ENCODE measurements at places on chromosomes 3 and 15.
A peak's percentile ranks its signal among the peaks of the same experiment; 100 is the strongest.

GRCh38 chr3:126872701-126873342 is 110.1 kb upstream of the PLXNA1 start:
- DNase-seq = no peak

DNA sequence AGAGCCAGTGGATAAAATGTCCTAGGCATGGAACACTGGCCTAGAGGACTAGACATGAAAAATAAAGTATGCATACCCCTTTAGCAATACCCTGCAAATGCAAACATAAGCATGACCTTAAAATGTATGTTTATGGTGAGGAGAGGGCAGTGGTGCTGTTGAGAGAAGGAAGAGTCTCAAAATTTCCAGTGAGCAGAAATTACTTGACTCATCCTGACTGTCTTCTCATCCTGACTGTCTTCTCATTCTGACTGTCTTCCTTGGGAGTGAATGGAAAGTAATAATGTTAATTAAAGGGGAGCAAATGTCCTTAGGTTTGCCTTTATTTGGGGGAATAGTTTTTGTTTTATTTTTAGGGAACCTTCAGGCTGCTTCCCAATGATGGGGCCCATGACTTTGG is 121.5 kb upstream of the GALNT15 start:
- no peak for DNase-seq

DNA sequence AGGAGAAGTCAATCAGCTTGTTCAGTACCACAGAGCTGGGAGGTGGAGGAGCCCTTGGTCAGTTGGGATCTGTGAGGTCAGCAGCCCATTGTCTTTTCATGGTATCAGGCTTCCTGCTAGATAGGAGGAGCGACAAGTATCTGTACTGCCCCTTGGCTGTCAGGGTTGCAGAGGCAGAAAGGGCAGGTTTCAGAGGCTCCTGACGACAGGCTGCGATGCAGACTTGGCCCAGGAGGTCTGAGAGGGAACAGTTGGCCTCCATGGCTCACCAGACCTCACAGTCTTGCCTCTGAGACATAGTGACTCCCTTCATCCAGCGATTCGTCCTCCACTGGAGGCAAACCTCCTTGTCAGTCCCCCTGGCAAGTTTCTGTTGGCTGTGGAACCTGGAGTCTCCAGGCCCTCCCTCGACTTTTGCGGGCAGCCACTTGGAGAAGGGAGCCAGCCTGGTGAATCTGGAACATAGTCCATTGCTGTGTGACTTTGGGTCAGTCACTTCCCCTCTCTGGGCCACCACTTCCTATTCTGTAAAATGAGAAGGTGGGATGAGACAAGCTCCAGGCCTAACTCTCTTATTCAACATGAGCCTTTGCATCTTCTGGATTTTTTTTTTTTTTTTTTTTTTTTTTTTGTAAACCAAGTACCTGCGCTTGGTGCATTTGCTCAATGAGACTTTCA is 177.9 kb upstream of the TLE3 start:
- DNase-seq = no peak

GRCh38 chr3:45774581-45775521 is 21.5 kb downstream of the SLC6A20 start:
- DNase-seq = no peak

- DNase-seq = no peak
These were observed 659.9 kb downstream of the SI start for GRCh38 chr3:164418414-164418813.

DNA sequence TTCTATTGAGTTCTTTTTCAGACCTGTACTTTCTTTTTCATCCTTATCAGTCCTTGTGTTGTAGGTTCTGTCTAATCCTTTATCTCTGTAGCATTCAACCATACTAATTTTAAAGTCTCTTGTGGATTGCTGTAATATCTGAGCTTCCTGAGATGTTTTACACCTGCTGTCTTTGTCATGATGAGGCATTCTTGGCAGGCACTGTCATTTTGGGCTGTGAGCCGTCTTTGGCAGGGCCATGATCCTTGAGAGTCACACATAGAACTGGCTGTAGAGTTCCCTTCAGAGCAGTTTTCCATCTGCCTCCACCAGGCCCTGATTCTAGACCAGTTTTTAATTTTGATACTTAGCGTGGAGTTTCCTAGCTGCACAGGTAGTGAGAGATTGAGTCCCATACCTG is 6.7 kb downstream of the EFCC1 start:
- no peak for DNase-seq

- no peak for DNase-seq
These were observed 4.3 kb downstream of the PPIB start for GRCh38 chr15:64158363-64159134.

DNA sequence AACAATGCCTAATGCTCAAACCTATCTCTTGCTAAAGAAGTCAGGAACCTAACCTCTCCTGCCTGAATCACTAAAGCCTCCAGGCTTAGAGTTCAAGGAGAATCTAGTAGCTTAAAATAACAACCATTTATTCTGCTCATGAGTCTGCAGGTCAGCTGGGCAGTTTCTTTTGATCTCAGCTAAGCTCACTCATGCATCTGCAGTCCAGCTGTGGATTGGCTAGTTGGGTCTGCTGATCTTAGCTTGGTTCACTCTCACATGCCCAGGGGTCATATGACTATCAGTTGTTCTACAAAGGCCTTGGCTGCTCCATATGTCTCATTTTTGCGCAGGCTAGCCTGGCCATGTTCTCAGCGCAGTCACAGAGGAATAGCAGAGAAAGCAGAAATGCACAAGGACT is 109.2 kb upstream of the STT3B start:
- no peak for DNase-seq

- no peak for DNase-seq
These were observed at the start of gene GPR176 for GRCh38 chr15:39919748-39920509. Gene GPR176 (minus strand): TSS chr15:39920266. CDS start chr15:39920026, 240 bp downstream.

DNA sequence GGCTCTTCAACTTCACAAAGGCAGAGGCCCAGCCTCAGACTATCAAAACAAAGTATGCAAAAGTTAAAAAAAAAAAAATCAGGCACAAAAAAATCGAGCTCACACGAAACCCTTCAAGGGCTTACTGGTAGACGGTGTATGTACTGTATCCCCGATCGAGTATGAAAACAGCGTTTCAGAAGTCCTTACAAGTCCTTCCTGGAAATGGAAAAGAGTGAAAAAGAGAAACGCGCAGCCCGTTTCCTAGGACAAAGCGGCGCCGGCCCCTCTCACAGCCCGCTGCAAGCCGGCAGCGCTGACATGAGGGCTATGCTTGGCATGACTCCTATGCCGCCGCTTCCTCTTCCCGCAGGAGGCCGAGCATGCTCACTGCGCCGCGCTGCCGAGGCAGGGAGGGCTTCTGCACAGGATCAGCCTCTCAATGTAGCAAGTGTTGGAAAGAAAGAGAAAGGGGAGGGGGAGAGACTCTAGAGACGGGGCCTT is at the start of gene VGLL4:
VGLL4 (minus strand) TSS at position 311 of the 483 bp plus-strand sequence. CDS start 397 bp downstream, outside the sequence.
- DNase-seq = peak; percentile 21

- DNase-seq = no peak
These were observed 84.3 kb upstream of the FXR1 start for GRCh38 chr3:180828001-180828720.

DNA sequence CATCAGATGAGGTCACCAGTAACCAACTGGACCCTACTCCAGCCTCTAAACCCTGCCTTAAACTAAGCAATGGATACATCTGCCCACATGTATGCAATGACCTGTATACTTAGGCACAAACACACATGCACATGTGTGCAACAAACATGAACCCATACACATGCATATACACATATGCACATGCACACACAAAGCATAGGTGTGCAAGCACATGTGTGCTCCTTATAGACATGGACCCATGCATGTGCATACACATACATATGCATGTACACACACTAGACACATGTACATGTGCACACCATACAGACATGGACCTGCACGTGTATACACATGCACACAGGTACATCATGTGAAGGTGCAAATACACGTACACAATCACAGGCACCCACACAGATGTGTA is 8.6 kb upstream of the TRH start:
- no peak for DNase-seq

Data from stimulated activated CD8-positive, alpha-beta memory T cell treated with anti-CD3 and anti-CD28 coated beads, Interleukin-4, amount 100 ng/mL, for 4 hours (primary cell).